ENCODE measurements at places on chromosomes 2 and 18.

DNA sequence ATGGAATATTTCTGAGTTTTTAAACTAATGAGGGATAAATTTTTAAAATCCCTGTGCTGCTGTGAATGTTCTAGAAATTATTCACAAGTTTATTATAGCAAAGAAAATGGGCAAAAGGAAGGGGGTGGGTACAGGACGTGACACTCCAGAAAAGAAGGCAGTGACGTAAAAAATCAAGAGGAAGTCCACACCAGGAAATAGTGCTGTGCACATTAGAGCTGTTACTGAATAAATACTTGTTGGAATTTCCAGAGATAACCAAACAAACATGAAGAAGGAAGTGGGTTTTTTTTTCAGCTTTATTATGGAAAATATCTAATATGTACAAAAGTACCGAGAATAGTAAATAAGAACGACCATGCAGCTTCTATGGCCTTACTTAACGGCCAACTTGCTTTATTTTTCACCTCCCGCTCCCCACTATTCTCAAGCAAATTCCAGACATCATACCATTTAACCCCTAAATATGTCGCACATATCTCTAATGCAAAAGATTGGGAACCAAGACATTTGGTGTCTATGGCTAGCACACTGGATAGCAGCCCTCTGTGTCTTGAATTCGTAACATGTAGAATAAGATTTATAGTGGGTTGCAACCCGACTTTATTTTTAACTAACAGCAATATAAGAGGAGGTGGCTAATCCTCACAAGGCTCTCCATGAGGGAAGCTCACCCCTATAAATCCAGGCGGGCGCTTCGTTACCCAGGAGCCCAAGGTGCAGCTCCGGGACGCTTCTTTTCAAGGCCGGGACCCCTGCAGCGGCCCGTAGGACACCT is 580 bp upstream of the NDUFV2 start:
- peak; percentile 84 for DNase-seq

GRCh38 chr2:168782271-168782670 is 20.2 kb upstream of the NOSTRIN start:
- DNase-seq: no peak

GRCh38 chr2:62176801-62177200 is 19.1 kb upstream of the B3GNT2 start:
- no peak for DNase-seq

- peak; percentile 71 for DNase-seq
These were observed 53.7 kb upstream of the LRRC30 start for GRCh38 chr18:7177116-7177744.

DNA sequence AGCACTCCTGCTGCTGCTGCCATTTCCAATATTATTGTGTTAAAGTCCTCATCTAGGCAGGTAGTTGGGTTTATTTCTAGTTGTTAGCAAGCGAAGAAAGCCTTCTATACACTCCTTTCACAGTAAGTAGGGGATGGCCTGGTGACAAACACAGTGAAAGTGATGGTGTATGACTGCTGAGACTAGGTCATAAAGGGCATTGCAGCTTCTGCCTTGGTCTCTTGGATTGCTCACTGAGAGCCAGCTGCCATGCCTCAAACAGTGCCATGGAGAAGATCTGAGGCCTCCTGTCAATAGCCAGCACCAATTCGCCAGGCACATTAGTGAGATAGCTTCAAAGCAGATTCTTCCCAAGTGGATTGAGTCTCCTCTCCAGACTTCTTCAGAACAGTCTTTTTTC is 27.6 kb upstream of the MSTN start:
- no peak for DNase-seq

DNA sequence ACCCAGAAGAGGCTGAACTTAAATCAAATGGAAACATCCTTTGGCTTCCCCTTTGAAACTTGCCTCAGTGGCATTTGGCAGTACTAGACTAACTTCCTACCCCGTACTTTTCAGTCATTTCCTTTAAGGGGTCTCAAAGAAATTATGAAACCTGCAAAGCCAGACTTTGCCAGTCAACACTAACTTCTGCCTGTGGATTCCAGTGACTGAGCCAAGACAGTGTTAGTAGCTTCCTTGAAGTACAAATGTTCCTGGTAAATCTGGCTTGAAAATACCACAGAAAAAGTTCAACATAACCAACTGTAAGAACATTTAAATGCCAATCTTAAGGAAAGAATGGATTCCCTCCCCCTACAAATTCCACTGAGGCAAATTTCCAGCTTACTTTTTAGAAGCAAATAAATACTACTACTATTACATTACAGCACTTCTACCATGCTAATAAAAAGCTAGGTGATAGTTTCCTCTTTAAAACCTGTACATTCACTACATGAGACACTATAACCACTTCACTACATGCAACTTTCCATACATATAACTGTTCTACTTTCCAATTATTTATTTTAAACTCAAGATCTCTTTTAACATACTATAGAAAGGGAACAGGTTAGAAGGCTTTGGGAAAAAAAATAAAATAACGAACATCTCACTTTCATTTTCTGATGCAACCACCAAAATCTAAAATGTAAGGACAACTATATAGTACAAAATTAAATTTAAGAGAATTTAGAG is 2.4 kb downstream of the PELI1 start:
- peak; percentile 39 for DNase-seq

- DNase-seq: no peak
These were observed 145.5 kb downstream of the MAP4K4 start for GRCh38 chr2:101843048-101843447.

DNA sequence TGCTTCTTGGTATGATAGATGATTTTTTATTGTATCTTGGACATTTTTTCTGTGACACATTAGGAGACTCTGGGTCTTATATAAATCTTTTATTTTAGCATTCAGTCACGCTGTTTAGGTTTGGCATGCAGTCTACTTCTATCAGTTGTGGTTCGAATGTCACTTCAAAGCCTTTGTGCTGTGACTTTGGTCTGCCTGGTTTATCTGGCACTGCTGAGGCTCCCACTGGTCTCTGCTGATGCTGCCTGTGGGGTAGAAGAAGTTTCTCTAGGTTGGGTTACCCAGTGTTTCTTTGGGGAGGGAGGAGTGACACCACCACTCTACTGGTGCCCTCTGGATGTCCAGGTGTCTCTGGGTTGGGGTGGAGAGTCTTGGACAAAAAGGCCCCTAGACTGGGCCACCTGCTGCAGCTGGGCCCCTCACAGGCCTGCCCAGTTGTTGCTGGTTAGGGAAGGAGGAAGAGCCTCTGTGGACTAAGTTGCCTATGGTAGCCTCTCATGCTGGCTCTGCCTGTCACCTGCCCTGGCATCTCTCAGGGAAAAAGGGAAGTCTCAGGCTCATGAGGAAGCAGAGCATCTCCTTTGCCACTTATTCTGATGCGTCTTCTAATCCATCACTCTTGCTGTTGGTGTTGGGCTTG is 115.4 kb upstream of the HS6ST1 start:
- DNase-seq: no peak

GRCh38 chr2:96680561-96681141 is 38.1 kb downstream of the FER1L5 start:
- DNase-seq: peak; percentile 34

DNA sequence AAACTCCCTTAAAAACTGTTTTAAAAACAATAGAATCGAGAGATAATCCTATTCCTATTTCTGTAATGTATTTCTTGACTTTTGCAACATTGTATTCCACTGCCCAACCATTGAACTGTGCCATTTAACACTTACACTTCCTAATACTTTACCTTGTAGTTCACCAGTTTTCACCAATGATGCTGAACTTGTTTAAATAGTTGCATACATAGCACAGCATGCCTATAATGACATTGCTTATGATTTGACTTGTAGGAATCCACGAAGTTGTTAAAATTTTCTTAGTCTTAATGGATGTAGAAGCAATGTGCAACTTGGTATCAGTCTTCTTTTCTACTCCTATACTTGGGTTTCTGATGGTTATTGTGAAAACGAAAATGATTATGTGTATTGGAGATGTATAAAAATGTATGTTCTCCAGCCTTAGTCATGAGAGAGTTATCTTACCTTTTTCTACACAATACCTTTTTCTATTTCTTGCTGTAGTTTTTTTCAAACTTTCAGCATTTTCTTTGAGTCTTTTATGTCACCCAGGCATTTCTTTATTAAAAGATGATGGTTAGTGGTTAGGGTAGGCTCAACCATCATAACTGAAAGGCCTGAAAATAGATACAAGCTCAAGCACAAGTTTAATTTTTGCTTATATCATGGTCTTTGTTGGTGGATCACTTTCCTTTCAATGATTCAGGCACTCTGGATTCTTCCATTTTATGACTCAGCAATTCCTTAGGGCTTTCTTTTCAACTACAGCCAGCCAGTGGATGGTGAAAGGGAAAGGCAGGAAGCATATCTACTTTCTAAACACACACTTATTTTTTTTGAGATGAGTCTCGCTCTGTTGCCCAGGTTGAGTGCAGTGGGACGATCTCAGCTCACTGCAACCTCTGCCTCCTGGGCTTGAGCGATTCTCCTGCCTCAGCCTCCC is 9.4 kb downstream of the GPD2 start:
- no peak for DNase-seq
